ENCODE measurements at places on chromosomes 13 and 19.
A peak's percentile ranks its signal among the peaks of the same experiment; 100 is the strongest.

- no peak for DNase-seq
Measured at GRCh38 chr19:38047641-38048040, 140.6 kb downstream of the SIPA1L3 start.

- peak; percentile 18 for DNase-seq
Measured at GRCh38 chr19:21698215-21698614, 69.2 kb downstream of the ZNF100 start.

- no peak for DNase-seq
Measured at GRCh38 chr13:77846173-77846572, 72.5 kb downstream of the EDNRB start.

DNA sequence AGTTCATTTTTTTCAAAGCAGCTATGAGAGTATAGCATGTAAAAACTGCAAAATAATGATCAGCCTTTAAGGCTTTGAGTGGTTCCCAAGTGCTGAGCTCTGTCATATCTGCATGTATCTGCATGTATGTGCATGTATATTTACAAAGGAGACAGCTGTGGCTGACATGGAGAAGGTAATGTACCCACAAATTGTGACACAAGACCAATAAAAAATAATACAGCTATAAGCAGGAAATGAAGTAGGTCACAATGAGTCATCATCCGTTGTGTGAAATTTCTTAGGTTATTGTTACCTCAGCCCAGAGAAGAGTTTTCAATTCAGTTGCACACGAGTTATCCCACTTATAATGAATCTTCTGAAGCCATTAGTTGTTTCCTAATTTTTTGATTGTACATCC is 60.9 kb upstream of the MED4 start:
- DNase-seq: no peak

DNA sequence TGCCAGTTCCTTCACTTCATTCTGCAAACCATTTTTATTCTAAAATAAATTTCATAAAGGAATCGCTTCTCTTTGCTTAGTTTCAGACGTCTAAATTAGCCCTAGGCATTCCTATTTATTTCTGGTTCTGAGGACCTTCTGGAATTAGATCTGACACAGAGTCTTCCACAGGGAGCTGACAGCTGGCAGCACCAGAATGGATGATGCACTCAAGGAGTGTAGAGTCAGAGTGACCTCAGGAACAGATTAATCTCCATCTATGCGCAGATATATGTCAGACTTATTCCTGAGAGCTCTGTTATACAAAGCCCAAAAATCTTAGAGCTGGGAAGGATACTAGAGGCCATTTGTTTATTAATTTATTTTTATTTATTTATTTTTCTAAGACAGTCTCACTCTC is 450.8 kb downstream of the HS6ST3 start:
- no peak for DNase-seq

GRCh38 chr13:23752111-23753001 is 136.8 kb downstream of the MIPEP start:
- DNase-seq: no peak

GRCh38 chr13:28031896-28032288 is 43.4 kb upstream of the URAD start:
- no peak for DNase-seq

- DNase-seq: no peak
Measured at GRCh38 chr19:21593934-21594820, 88.8 kb downstream of the ZNF429 start.

DNA sequence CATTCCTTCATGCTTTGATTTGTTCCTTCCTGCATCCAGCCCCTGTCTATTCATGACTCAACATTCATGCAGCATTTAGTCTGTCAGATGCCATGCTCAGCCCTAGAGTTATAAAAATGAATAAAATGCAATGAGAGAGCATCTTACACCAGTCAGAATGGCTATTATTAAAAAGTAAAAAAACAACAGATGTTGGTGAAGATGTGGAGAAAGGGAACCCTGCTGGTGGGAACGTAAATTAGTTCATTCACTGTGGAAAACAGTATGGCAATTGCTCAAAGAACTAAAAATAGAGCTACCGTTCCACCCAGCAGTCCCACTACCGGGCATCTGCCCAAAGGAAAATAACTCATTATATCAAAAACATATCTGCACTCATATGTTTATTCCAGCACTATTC is 70.0 kb upstream of the GTF3A start:
- no peak for DNase-seq

- no peak for DNase-seq
Measured at GRCh38 chr13:113928685-113929627, 44.9 kb downstream of the C13orf46 start.

- no peak for DNase-seq
Measured at GRCh38 chr13:31946091-31946770, 85.3 kb upstream of the FRY start.

- no peak for DNase-seq
Measured at GRCh38 chr13:106650690-106651205, 82.8 kb upstream of the ARGLU1 start.

DNA sequence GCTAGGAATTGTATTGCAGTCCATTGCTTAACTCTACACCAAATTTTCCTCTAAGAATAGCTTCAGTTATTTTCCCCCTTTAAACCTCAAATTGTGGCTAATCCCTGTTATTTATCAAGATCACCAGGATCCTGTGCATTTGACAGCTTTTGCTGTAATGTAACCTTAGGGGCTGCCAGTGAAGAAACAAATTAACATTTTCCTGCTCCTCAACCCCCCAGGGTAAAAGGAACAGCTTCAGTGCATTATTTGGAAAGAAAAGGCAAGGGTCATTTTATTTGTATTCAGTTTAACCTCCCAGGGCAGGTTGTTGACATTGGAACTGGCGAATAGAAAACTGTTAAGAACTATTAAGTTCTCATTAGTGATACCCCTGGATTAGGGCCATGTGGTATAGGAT is 57.0 kb downstream of the PCDH20 start:
- DNase-seq: no peak

GRCh38 chr19:38617283-38617763 is 430 bp downstream of the MAP4K1 start:
- no peak for DNase-seq

DNA sequence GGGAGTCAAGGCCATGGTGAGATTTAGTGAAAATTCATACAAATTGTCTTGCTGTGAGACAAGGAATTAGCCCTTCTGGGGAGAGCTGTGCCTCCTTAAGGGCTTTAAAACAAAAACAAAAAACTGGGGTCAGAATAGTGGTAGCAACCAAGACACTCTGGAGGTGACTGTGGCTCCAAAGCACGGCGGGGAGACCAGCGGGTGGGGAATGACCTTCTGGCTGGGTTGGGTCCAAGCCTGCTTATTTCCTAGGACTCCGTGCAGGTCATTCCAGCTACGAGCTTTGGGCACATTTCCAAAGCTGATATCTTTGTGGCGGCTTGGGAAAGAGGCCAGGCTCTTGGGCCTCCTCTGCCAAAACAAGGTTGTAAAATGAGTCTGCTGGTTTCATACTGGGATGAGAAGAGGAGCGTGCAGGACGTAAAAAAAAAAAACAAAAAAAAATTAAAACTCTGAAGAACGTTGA is 348.3 kb downstream of the UQCRFS1 start:
- DNase-seq: no peak

DNA sequence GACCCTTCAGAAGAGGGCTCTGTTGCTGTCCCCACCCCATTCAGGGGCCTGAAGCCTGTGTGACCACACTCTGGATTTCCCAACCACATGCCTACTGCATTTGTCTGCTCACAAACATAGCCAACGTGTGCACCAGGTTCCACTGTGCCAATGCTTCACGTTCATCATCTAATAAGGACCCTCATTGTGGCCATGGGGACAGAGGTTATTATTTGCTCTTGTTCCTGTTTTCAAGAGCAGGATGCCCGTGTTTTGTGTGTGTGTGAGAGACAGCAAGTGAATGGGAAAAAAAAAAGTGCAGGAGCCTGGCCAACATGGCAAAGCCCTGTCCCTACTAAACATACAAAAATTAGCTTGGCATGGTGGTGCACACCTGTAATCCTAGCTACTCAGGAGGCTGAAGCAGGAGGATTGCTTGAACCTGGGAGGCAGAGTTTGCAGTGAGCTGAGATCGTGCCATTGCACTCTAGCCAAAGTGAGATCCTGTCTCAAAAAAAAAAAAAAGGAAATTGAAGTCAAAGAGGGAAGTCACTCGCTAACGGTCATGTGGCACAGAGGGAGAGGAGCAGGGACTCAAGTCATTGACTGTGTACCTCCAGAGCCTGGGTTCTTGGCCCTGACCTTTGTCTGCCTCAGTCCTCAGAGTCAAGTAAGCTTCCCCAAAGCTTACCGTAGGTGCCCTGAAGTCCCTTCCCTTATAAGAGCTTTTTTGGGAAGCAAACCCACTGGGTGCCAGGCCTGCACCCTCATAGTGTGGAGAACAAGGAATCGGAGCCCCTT is 6.9 kb downstream of the B3GNT8 start:
- no peak for DNase-seq

DNA sequence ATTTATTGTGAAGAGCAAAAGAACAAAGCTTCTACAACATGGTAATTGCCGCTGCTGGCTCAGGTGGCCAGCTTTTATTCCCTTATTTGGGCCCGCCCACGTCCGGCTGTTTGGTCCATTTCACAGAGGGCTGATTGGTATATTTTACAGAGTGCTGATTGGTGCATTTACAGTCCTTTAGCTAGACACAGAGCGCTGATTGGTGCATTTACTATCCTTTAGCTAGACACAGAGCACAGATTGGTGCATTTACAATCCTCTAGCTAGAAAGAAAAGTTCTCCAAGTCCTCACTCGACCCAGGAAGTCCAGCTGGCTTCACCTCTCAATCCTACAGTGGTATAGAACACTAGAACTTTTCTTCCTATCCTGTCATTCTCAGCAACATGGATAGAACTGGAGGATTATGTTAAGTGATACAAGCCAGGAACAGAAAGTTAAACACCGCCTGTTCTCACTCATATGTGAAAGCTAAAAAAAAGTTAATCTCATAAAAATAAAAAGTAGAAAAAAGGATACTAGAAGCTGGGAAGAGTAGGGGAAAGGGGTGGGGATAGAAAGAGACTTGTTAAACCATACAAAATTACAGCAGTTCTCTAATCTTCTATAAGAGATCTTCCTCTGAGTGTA is 33.6 kb upstream of the FARP1 start:
- no peak for DNase-seq

DNA sequence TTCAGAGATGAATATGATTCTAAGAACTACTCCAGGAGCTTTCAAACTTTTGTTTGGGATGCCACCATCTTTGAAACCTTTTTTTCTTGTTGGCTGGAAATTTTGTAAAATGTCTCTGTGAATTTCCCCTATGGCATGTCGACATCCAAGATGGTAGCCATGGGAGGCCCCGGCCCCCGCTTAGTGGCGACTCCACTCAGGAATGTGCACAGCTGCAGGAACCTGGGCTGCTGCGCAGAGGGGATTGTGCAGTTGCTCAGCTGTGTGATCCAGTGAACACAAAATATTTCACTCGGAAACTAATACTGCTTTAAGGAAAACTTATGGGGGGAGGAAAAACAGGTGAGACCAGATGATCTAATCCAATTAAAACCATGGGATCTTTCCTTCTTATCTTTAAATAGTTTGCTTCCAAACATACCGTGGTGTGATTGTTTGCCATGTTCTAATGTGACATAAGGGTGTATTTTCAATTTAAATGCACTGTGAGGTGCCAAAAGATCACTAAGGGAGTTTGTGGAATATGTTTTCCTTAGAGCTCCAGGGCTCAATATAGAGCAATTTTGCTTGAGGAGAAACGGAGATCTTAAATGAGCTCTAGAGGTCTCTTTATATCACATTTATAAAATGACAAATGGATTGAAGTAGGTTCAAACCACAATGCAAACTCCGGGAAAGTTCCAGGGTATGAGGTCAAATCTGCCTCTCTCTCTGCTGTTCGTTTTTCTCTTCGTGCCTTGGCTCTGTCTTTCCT is 497.7 kb downstream of the FGF9 start:
- no peak for DNase-seq

DNA sequence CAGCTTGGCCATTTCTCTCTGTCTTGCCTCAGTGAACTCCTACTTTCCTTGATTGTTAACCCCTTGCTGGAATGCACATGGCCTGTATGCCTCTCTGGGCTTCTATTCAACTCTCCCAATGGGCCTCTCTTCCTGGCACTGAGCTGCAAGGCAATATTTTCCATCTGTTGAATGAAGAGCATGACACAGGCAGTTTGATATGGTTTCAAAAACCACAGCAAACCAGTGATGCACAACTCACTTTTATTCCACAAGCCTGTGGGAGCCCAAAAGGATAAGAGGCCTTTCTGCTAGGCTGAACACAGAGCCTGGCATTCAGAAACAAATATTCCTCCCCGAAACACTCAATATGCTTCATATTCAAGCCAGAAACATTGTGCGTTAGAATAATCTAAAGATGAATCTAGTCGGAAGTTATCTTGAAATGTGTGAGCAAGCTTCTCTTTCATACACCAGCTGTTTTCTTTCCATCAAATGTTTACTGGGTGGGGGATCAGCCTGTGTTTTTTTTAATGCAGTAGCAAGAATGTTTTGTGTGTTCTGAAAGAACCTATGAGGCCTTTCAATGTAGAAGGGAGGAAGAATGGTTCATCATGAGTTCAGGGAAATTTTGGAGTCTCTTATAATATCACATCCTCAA is 443.1 kb upstream of the SPRY2 start:
- DNase-seq: no peak

- DNase-seq: peak; percentile 84
Measured at GRCh38 chr13:94249512-94249911, 230.0 kb downstream of the DCT start.

- no peak for DNase-seq
Measured at GRCh38 chr13:25988661-25989060, 63.2 kb downstream of the SHISA2 start.

DNA sequence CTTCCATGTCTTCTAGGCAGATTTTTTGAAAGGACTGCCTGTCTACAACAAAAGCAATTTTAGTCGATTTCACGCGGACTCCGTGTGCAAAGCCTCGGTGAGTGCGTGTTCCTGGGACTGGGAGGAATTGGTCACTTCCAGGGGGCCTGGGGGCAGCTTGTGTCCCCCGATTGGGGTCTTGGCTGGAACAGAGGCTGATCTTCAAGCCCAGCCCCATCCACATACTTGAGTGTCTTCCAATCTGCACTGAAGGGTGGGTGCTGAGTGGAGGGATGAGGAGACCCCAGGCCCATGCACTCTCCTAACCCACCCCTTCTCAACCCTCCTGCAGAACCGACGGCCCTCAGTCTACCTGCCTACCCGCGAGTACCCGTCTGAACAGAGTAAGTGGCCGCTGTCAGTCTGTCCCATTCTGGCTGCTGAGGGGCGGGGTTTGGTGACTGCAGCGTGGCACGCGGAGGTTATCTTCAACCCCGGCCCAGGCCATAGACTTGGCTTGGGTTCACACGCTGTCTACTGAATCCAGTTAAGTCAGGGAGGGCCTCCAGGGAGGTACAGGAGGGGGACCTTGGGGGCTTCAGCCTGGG is 4.7 kb downstream of the DDA1 start:
- DNase-seq: no peak

- DNase-seq: no peak
Measured at GRCh38 chr19:55907746-55908145, 24.4 kb downstream of the NLRP13 start.

- DNase-seq: peak; percentile 73
Measured at GRCh38 chr19:4803736-4804695, 12.5 kb downstream of the FEM1A start.
